ENCODE measurements at places on chromosomes 5 and 9.

- DNase-seq, result no peak
Measured at GRCh38 chr5:55063220-55063863, 39.1 kb upstream of the GZMA start.

DNA sequence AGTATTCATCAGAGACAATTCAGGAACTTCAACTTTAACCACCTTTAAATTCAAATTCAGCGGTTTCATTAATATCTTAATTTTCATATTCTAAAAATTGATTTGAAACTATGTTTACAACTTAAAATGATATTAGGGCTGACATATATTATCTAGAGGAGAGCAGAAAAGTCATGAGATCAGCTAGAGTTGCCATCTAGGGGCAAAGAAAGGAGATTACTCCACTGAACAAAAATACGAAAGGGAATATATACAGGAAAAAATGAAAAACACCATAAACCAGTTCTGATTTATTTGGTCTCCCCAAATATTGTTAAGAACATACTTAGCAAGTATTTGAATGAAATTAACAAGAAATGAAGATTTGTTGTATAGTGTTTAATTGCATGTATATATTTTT, 946.3 kb downstream of the DTWD2 start:
- no peak for DNase-seq

DNA sequence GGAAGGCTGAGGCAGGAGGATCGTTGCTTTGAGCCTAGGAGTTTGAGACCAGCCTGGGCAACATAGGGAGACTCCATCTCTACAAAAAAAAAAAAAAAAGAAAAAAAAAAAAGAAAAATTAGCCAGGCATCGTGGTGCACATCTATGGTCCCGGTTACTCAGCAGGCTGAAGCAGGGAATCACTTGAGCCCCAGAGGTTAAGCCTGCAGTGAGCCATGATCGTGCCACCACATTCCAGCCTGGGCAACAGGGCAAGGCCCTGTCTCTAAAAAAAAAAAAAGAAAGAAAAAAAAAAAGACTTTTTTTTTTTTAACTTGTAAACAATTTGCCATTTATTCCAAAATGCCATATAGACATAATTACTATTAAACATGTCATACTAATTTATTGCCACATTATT, 64.5 kb downstream of the SERINC5 start:
- DNase-seq, result no peak

- no peak for DNase-seq
Measured at GRCh38 chr5:179415291-179416060, 70.2 kb upstream of the ADAMTS2 start.

GRCh38 chr5:103744159-103744558, 181.6 kb upstream of the NUDT12 start:
- DNase-seq, result no peak

DNA sequence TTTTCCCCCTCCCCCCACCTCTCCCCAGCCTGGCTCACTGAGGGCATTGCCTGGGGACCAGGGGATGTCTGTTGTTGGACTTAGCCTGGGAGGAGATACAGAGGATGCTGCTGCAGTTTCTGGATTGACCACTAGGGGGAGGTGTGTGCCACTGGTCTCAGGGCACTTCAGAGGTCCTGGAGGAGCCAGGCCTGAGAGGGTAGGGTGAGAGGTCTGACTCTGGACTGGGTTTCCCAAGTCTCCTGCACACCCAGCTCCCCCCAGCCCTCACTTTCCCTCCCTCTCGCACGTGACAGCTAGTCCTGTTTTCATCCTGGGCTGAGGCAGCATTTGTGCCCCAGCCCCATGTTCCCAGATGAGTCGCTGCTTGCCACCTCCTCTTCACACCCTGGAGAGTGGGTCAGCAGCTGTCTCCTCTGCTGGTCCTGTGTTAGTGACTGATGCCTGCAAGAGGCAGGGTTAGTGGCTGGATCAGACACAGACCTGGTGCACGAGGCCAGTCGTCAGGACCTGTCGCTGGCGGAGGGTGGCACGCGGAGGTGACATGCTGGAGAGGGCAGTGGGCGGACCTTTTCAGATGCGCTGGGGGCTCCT, 4.4 kb downstream of the IL3 start:
- peak; percentile 31 for DNase-seq

- DNase-seq, result no peak
Measured at GRCh38 chr5:35294976-35295375, 64.7 kb upstream of the PRLR start.

DNA sequence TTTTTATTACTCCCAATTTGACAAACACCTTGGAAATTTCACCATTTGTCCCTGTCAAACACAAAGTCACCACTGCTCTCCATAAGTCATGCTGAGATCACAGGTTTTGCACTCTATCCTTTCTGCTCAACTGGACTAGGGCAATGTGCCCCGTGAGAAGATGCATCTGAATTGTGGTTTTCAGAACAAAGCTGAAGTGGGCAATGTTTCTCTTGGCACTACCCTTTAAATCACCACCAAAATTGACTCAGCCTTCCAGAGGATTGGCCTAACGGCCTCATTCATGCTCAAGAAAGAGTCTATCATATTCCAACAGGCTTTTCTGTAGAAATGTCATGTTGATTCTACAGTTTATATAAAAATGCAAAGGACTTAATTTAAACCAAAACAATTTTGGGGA, 81.0 kb upstream of the TRIO start:
- DNase-seq, result no peak

DNA sequence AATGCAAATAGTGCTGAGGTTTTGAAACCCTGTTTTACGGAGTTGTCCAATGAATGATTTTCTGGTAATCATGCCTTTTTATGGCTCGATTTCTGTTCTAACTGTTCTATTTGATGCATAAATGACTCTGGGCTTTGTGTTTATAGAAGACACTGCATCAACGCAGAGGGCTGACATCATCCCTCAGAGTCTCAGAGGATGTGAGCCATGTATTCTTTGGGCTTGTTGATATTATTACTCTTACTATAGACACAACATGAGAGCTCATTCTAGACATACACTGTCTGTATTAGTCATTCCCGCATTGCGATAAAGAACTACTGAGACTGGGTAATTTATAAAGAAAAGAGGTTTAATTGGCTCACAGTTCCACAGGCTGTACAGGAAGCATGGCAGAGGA, 31.6 kb downstream of the CDH6 start:
- DNase-seq, result no peak

DNA sequence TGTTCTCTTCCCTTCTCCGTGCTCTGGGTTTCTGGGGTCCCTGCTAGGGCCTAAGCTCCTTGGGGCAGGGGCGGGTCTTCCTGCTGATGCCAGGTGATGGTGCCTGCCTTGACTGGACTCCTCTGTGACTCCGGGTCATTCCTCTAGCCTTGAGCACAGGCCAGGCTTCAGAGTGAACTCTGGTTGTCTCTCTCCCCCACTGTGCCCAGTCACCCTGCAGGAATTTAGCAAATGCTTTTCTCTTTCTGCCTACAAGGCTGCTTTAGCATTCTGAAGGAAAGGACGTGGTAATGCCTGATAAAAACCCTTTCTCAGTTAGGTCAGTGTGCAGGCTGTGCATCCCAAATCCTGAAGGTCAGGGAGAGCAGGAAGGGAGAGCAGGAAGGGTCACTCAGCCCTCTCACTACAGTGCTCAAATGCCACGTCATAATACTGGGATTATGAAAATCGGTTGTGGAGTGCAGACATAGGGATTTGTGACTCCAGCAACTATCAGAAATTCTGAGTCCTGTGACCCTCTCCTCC, 2.7 kb downstream of the CXCL14 start:
- DNase-seq, result no peak

DNA sequence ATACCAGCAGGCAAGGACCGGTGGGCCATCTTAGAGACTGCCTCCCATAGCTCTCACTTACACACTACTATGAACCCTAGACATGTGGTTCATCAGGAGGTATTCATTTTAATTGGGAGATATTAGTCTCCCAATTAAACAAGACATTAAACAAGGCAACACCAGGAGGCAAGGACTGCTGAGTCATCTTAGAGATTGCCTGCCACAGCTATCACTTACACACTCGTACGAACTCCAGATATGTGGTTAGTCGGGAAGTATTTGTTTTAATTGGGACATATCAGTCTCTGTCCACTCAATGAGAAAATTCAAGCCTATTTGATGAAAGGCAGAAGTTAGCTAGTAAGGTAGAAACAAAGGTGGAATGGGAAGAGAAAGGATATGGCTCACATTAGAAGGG, 343.9 kb downstream of the NFIB start:
- no peak for DNase-seq

DNA sequence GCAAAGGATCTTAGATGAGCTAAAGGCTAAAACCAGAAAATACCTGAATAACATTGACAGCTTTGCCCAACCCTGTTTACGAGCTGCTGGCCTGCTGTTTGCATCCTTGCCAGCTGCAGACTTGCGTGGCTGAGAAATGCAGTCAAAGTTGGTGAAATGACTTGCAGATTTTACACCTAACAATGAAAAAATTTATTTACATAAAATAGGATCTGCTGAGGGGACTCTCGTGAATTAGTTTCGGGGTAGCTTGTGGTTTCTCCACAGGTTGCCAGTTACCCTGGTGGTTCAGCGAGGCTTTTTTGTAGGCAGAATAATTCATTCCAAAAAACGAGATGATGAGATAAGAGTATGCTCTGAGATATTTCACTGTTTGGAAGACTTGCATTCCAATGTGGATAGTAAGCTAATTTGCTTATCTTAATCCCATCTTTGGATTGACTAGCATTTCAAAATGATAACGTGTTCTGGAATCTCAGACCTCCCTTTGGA, 65.7 kb upstream of the FANCC start:
- no peak for DNase-seq

GRCh38 chr9:75084081-75084672, 3.8 kb downstream of the NMRK1 start:
- no peak for DNase-seq

GRCh38 chr5:98993512-98993911, 64.7 kb upstream of the CHD1 start:
- no peak for DNase-seq

DNA sequence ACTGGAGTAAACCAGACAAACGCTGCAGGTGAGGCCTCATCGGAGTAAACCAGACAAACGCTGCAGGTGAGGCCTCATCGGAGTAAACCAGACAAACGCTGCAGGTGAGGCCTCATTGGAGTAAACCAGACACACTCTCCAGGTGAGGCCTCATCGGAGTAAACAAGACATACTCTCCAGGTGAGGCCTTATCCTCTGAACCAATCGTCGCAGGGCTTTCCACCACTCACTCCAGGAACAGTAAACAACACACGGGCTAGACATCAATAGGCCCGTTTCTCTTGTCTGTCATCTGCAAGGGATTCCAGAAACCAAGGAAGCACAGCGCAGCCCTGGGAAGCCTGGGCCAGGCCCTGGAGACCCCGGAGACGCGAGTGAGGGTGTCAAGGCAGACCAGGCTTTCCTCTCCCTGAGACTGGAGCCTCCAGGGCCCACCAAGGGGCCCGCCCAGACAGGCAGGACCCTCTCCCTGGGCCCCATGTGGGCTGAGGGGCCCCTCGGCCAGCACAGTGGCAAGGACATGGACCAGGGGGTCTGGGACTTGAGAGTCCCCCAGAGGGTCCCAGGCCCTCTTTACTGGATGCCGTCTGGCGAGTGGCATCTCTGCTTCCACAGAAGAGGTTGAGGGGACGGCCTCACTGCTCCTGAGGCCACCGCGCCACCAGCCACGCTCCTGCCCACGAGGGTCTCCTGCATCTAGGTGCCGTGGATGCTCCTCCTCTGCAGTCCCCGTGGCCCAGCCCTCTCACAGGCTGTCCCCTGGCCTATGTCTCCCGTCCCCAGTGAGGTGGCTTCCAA, 26.4 kb upstream of the NSMF start:
- DNase-seq, result no peak

GRCh38 chr9:110997847-110998246, 40.4 kb downstream of the LPAR1 start:
- DNase-seq, result no peak

- no peak for DNase-seq
Measured at GRCh38 chr9:96858670-96859069, 4.4 kb upstream of the ZNF782 start.

- DNase-seq, result peak; percentile 1
Measured at GRCh38 chr5:154446195-154447088, 645 bp downstream of the SAP30L start.

GRCh38 chr5:136103118-136103517, 29.5 kb upstream of the SMAD5 start:
- no peak for DNase-seq

- DNase-seq, result no peak
Measured at GRCh38 chr9:35700031-35700430, 10.3 kb upstream of the TPM2 start.

- no peak for DNase-seq
Measured at GRCh38 chr9:116468369-116468768, 218.7 kb upstream of the TRIM32 start.

GRCh38 chr5:106311230-106311915, 1359.4 kb downstream of the EFNA5 start:
- DNase-seq, result no peak

GRCh38 chr9:30661925-30662324, 1722.5 kb upstream of the ACO1 start:
- no peak for DNase-seq

DNA sequence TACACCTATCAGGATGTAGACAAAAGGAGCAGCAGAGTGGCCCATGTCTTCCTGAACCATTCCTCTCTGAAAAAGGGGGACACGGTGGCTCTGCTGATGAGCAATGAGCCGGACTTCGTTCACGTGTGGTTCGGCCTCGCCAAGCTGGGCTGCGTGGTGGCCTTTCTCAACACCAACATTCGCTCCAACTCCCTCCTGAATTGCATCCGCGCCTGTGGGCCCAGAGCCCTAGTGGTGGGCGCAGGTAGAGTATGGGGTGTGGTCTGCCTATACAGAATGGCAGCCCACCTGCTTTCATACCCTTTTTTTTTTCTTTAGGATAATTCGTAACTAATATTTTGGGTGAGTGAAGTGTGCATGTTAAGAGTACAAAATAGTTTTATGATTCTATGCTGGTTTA, 1.1 kb downstream of the SLC27A6 start:
- no peak for DNase-seq

GRCh38 chr5:151065609-151066008, 15.2 kb downstream of the TNIP1 start:
- no peak for DNase-seq

DNA sequence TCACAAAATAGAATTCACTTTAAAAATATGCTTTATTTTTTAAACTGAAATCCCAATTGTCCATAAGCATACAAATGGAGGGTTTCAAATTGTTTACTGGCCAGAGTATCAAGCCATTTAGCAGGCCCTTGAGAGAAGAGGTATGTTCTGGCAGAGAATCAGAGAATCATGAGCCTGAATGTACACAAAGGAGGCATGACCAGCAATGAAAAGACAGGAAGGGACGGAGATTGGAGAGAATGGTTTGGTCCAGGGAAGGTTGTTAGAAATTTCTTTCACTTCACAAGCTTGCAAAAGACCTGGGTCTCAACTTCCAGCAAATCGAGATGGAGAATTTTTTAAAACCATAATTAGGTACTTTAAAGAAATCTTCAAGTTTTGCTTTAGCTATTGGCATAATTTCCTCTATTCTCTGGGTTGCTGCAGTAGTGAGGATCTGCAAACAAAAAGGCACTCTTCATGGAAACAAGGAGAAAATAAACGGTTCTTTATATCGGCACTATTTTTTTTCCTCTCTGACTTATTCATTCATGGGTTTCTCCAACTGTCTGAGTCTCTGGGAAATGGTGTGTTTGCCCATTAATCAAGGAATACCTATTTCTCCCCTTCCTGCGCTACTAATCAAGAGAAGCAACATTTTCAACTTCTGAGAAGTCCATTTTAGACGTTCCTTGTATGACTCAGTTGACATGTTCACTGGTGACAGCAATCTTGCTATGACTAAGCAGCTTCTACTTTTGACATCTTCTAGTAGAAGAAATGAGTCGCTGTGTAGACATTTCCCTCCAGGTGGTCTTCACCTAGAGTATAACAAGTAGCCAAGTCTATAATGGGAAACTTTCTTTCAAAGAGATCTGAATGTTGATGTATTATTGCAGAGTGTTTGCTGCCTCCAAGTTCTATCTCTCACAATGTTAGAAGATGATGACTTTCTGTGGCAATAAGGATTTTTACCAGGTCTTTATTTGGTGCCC, 23.1 kb upstream of the ERCC6L2 start:
- no peak for DNase-seq

All from amygdala (tissue), 56 donors.